ENCODE measurements at places on chromosomes 2 and 18. TPM values are rescaled to one million over a fixed set of nuclear protein-coding genes. Genes with fewer than 3 reads are reported as not detected.
A peak's percentile ranks its signal among the peaks of the same experiment; 100 is the strongest.

DNA sequence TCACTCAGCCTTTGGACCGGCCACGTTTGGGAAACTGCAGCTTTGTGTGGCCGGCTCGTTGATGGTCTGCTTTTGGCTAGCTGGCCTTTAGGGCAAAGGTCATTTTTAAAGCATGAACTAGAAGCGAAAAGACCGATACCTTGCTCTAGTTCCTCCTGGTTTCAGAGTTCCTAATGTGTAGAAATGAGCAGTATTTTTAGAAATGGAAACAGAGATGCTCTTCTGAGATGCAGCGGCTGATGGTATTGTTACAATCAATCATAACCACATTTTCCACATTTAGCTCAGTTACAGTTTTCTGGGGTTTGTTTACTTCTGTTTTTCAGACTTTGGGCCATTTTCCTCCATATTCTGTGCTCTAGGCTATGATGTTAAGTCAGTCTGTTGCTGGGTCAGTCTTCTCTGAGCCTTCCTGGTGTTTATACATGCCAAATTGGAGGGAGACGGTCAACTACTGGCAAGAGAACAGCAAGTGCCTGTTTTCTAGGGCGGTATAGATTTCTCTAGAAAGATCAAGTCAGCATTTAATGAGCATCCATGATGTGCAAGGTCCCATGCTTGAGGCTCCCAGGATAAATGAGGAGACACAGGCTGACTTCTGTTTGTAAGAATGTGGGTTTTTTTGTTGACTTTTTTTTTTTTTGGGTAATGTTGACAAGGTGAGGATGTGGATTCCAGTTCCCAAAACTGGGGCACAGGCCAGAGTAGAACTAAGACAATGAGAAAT lies 28.0 kb downstream of the RNF144A start:
- no peak for DNase-seq
- H3K27me3 ChIP-seq, result no peaks in the 10 kb centered on the region
- no peaks in the 10 kb centered on the region for H3K36me3 ChIP-seq

GRCh38 chr18:62614494-62614893 lies 91.7 kb downstream of the ZCCHC2 start:
- H3K4me3 ChIP-seq, result no peak overlapping the region
- no peak for DNase-seq
- no peaks in the 10 kb centered on the region for H3K36me3 ChIP-seq
- no peak overlapping the region for H3K27ac ChIP-seq
- H3K27me3 ChIP-seq, result peaks cover 4% of the 10 kb centered on the region

DNA sequence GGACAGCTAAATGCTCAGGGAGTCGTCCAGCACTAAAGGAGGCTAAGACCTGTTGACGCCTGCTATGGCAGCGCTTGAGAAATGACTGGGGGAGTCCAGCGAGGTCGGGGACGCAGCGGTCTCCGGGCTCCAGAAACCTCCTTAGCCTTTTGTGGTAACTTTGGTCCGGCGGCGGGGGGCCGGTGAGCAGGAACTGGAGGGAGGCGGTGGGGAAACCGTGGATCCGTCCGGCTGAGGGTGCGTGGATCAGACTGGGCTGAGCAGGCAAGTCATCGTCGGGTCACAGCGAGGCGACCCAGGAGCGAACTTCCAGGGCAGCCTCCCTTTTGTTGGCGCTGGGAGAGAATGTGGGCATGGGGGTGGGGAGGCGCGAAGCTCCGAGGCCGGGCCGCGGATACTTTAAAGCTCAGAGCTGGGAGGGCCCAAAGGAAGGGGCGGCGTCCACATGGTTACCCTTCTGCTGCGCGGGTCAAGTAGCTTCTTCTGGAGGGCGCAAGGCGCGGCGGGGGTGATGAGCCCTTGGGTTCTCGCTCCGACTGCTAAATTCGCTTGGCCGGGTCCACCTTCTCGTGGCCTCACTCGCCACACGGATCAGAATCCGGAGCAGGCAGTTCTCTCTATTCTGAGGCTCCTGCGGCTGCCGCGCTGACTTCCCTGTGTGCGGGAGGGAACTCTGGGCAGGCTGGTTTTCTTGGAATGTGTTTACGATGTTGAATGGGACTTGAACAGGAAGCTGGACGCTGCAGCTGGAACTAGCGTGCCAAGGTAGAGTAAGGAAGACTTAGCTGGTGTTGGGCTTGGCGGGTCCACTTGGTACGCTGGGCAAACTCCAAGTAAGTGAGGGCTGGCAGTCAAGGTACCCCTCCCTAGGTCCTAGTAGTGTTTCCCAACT lies 920 bp downstream of the GULP1 start:
- peak; percentile 39 for DNase-seq
- peak overlapping the region; percentile 96 for H3K27ac ChIP-seq
- H3K4me1 ChIP-seq, result no peaks in the 10 kb centered on the region
- H3K4me3 ChIP-seq, result peak overlapping the region; percentile 75
- no peaks in the 10 kb centered on the region for H3K36me3 ChIP-seq

GRCh38 chr2:119862127-119862889 lies 102.6 kb downstream of the PTPN4 start:
- H3K27ac ChIP-seq, result no peak overlapping the region
- peaks cover 34% of the 10 kb centered on the region for H3K4me1 ChIP-seq
- H3K4me3 ChIP-seq, result no peak overlapping the region
- no peaks in the 10 kb centered on the region for H3K27me3 ChIP-seq
- DNase-seq, result no peak

GRCh38 chr2:141380008-141380979 lies 750.5 kb downstream of the LRP1B start:
- no peaks in the 10 kb centered on the region for H3K36me3 ChIP-seq
- no peak overlapping the region for H3K4me3 ChIP-seq
- DNase-seq, result no peak
- H3K4me1 ChIP-seq, result no peaks in the 10 kb centered on the region

DNA sequence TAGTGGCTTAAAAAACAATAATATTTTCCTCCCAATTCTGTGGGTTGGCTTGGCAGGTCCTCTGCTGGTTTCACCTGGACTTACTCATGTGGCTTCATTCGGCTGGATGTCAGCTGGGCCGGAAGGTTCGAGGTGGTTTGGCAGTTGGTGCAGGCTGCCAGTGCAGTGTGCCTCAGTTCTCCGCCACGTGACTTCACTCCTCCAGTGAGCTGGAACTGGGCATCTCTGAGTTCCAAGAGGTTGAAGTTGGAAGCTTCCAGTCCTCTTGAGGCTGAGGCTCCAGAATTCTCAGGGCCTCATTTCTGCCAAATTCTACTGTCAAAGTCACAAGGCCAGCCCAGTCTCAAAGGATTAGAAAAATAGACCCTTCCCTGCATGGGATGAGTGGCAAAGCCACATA lies 83.4 kb upstream of the B3GNT7 start:
- H3K4me3 ChIP-seq, result no peak overlapping the region
- H3K36me3 ChIP-seq, result no peaks in the 10 kb centered on the region
- H3K4me1 ChIP-seq, result no peaks in the 10 kb centered on the region
- H3K27me3 ChIP-seq, result peaks cover 9% of the 10 kb centered on the region
- DNase-seq, result no peak

DNA sequence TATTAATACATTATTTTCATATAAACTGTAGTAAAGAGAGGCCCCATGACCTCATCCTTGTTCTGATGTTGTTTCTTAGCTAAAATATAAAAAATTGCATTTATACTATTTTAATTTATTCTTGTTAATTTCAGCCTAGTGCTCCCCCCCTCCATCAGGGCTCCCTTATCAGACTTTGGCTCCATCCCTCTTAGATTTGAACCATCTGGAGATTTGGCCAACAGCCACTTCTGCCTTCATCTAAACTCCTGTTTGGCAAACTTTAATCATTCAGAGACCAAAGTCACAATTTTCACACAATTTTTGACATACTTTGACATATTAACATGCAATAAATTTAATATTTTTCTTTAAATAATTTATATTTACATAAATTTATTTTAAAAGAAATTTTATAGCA lies 569.3 kb downstream of the TDRD15 start:
- no peaks in the 10 kb centered on the region for H3K4me1 ChIP-seq
- H3K4me3 ChIP-seq, result no peak overlapping the region
- H3K27me3 ChIP-seq, result no peaks in the 10 kb centered on the region
- DNase-seq, result no peak
- no peak overlapping the region for H3K27ac ChIP-seq

DNA sequence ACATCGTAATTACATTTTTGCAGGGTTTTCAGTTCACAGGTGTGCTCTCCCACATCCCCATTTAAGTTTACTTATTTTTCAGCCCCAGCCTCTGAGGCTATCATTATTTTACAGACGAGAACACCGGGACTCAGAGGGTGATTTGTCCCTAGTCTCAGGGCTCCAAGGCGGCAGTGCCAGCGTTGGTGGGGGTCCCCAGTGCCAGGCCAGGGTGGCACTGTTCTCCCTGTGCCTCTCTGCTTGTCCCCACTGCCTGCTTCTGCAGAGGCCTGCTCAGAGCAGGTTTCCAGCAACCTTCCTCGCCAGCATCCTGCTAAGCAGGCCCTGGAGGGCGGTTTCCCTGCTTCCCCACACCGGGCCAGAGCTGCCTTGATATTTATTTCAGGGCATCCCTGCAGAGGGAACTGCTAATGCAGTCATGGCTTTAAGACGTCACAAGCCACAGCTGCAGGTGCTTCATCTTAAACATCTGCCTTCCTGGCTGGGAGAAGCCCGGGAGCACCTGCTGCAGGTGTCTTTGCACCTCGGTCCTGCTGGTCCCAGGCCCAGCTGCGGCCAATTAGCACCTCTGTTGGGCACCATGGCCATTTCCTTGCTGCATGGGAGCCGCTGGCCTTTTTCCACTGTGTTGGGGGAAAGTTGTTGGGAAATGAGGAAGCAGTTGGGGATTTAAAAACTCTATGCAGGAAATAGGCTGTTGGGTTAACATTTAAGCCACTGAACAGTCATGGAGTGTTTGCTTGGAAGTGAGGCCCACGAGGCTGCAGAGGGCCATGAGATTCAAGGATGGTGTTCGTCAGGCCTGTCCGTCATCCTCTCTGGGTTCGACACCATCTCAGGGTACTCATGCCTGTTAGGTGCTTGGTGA lies 22.8 kb downstream of the HPCAL1 start:
- peaks cover 3% of the 10 kb centered on the region for H3K36me3 ChIP-seq
- H3K27ac ChIP-seq, result no peak overlapping the region
- H3K4me3 ChIP-seq, result no peak overlapping the region
- no peaks in the 10 kb centered on the region for H3K27me3 ChIP-seq
- H3K4me1 ChIP-seq, result peaks cover 39% of the 10 kb centered on the region
- no peak for DNase-seq

- no peak overlapping the region for H3K27ac ChIP-seq
- no peaks in the 10 kb centered on the region for H3K4me1 ChIP-seq
- no peak overlapping the region for H3K4me3 ChIP-seq
- DNase-seq, result no peak
- no peaks in the 10 kb centered on the region for H3K36me3 ChIP-seq
Observed at GRCh38 chr2:227861011-227861410, 10.4 kb upstream of the DAW1 start.

- H3K36me3 ChIP-seq, result no peaks in the 10 kb centered on the region
- peaks cover 15% of the 10 kb centered on the region for H3K27me3 ChIP-seq
- H3K4me3 ChIP-seq, result no peak overlapping the region
- no peak for DNase-seq
- H3K27ac ChIP-seq, result no peak overlapping the region
Observed at GRCh38 chr2:136131484-136131960, 13.6 kb upstream of the CXCR4 start.

- no peaks in the 10 kb centered on the region for H3K27me3 ChIP-seq
- no peak overlapping the region for H3K27ac ChIP-seq
- no peaks in the 10 kb centered on the region for H3K36me3 ChIP-seq
- DNase-seq, result no peak
- no peaks in the 10 kb centered on the region for H3K4me1 ChIP-seq
- H3K4me3 ChIP-seq, result no peak overlapping the region
Observed at GRCh38 chr18:7367336-7367735, 136.4 kb downstream of the LRRC30 start.

The UGT1A4 gene
- not detected for total RNA-seq

The PSMA8 gene
- total RNA-seq, result not detected

The POTEJ gene
- total RNA-seq, result not detected

The TMEM169 gene
- 0.04 TPM for total RNA-seq

The LIPG gene
- total RNA-seq, result 1.8 TPM

The NLRC4 gene
- 0.07 TPM for total RNA-seq

The MCFD2 gene
- total RNA-seq, result 115 TPM

All from K562 (cell line).